Hematopoietic multipotent progenitor cell treated with erythropoietin and hydrocortisone succinate and interleukin-3 and kit ligand, for 4 days (in vitro differentiated cells): ENCODE measurements at places on chromosomes 16 and 17.

DNA sequence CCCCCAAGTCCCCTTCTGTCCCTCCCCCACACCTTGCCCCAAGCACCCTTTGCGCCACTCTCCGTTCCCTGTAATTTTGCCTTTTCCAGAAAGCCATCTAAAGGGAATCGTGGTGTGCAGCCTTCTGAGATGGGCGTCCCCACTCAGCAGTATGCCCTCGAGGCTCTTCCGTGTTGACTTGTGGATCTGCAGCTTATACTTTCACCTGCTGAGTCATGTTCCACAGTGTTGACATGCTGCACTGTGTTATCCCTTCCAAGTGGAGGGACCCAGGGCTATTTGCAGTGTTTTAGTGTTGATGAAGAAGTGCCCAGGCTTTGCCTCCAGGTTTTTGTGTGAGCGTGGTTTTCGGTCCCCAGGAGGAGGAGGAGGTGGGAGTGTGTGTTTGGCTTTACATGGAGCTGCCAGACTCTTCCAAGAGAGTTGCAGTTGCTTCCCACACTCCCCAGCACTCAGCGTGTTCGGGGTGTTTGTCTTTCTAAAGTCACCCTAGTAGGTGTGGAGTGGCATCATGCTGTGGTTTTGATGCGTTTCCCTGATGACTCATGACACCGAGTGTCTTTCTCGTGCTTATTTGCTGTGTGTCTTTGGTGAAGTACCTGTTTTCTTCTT, 32.1 kb upstream of the JPT2 start:
- DNase-seq: peak; percentile 75

DNA sequence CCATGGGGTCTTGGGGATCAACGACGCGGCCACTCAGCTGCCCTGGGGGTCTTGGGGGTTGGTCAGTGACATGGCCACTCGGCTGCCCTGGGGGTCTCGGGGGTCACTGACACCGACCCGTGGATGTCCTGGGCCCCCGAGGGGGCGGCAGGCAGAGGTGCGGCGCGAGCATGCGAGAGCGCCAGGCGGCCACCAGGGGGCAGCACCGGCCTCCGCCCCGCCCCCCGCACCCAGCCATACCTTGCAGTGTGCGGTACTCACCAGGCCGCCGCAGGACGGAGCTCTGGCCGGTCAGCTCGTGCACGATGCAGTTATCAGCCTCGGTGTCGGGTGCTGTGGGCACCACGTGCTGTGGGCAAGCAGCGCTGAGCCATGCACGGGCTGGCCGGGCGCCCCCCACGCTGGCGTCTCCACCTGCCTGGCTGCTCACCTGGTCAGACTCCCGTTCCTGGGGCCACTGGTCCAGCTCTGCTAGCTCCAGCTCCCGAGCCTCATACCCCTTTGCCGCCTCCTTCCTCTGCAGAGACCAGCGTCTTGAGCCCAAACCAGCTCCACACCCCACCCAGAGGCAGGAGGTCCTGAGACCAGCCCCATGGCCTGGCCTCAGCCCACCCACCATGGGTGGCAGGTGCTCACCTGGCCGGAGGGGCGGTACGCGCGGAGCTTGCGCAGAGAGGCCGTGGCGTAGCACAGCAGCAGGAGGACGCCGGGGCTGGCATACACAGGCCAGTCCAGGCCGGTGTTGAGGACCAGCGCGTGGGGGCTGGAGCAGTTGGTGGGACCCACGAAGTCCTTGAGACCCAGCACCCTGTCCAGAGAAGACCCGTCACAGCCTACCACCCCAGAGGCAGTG, 31.2 kb downstream of the CTU2 start:
- peak; percentile 95 for DNase-seq

GRCh38 chr17:36591434-36592315, at the start of gene DHRS11:
Gene DHRS11 (plus strand): TSS chr17:36591879. CDS start chr17:36592010, 131 bp downstream.
- peak; percentile 89 for DNase-seq

GRCh38 chr16:64541621-64542020, 580.2 kb downstream of the CDH11 start:
- DNase-seq: no peak

GRCh38 chr17:75181110-75181509, 1.6 kb downstream of the SUMO2 start:
- peak; percentile 27 for DNase-seq

- no peak for DNase-seq
These were observed 18.9 kb downstream of the TMC5 start for GRCh38 chr16:19436540-19436939.

- DNase-seq: no peak
These were observed 931 bp upstream of the WIPF2 start for GRCh38 chr17:40218006-40218739.
